ENCODE measurements at places on chromosomes 6 and 20.

- no peak for DNase-seq
Observed at GRCh38 chr6:13463941-13464340, 23.5 kb downstream of the GFOD1 start.

DNA sequence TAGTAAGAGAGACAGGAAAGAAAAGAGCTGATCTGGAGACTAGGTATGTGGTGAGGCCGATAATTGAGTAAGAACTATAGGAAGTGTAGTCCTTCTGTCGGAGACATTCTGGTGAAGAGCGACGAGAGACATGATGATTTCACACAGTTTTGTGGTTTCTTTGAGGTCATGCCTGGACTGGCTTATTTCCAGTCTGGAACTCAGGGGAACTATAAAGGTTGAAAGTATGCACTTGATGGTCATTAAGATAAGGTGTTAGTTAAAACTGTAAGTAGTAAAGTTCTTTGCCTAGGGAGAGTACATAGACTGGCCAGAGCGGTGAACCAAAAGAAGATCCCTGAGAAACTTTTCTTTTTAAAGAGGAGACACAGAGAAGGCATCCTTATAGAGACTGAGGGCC is 68.8 kb downstream of the RFX6 start:
- no peak for DNase-seq

DNA sequence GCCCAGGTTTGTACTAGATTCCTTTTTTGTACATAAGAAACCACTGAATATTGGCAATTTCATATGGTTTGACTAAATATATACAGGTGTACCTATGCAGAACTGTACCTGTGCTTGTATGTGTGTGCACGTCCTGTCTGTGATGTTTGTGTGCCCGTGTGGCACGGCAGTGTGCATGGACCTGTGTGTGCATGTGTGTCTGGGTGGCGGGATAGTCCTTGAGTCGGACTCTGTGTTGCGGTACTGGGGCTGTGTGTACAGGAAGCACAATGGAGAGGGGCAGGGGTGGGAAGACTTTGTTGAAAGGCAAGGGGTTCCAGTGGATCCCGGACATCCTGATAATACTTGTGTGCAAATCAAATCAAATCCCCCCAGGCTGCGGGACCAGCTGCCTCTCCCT is 3.4 kb upstream of the FAM83C start:
- no peak for DNase-seq

GRCh38 chr20:51284871-51285270 is 257.6 kb downstream of the NFATC2 start:
- DNase-seq = no peak

GRCh38 chr6:11307226-11307625 is 74.8 kb upstream of the NEDD9 start:
- no peak for DNase-seq

GRCh38 chr20:53216856-53217576 is 244.9 kb downstream of the TSHZ2 start:
- DNase-seq = peak; percentile 65

DNA sequence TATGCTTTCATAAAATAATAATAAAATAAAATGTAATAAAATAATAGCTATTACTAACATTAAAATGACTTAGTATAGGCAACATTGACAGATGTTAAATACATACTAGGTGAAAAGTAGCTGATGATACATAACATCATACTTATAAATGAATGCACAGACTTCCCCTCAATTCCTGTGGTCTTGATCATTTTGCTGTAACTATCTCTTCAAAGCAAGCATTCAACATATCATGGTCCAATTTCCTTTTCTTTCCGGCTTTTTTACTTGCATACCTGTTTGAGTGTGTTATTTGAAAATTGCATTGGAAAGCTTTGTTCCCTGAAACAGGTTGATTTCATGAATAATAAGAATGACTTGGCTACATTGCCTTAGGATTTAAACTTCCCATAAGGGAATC is 309.3 kb downstream of the HDGFL1 start:
- no peak for DNase-seq

DNA sequence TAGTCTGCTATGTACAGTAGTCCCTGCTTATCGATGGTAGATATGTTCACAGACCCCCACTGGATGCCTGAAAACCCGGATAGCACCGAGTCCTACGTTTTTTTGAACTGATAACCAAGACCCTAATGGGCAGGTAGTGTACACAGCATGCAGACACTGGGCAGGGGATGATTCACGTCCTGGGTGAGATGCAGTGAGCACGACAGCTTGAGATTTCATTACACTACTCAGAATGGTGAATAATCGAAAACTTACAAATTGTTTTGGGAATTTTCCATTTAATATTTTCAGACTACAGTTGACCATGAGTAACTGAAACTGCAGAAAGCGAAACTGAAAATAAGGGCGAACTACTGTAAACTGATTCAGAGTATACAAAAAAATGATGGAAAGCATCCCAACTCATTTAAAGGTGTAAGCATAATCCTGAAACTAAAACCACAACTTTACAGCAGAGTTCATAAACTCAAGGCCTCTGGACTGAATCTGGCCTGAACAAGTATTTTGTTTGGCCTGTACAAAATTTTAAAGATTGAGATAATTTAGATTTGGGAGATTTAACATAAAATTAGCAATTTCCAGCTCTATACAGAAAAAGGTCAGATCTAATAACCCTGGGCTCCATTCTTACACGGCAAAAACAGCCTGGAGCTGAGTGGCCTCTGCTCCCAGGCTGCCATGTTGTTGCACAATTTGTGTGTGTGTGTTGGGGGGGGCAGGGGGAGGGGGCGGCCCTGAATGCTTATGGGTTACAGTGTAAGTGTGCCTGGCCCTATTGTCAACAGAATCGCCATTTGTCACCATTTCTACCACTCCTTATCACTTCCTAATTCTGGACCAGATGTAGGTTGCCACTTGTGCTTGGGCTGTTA is 34.9 kb downstream of the RNF24 start:
- no peak for DNase-seq

DNA sequence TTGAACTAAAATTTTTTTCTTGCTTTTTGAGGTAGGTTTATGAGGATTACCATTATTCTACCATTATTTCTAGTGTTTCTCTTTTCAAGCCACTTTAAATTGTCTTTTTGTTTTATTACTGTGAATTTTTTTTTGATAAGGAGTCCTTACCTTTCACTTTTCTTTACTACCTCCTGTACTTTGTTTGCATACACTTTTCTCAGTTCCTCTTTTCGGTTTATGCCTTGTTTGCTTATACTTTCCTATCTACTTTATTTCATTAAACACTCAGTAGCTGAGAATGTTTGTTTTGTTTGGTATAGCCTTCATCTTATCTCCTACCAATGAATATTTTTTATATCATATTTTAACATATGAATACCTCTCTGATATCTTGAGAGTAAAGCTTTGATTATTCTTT is 147.9 kb downstream of the TFAP2B start:
- no peak for DNase-seq

DNA sequence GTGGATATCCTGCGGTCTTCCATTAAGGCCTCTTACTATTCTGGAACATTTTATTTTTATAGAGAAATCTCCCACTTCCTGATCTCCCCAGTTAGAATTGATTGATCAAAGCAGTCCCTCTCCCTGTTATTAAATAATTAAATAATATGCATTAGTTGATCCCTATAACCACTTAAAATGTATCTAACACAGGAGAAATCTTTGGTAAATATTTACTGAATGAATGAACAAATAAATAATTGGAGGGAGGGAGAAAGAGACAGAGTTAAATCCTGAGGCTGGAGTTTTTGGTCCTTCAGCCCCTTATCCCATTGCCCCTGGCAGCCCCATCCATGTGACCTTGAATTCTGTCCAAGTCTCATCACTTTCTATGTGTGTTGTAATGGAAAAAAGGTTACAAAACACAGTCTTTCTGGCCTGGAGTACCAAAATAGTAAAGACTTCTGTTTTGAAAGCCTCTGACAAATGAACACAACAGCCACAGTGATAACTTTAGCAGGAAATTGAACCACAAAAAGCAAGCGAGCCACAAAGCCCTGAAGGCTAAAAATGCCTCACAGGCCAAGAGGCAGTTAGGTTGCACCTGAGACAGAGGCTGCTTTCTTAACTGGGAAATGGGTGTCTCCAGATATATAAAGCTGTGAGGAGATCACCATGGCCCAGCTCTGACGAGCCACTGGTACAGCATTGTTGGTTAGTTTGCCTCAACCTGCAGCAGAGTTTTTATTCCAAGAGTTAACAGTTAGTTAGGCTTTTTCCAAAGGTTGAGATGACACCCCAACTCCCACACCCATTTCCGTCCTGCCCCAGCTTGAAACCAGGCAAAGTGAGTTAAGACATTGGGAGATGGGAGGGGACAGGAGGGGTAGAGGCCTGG is 11.3 kb downstream of the NT5E start:
- DNase-seq = no peak

DNA sequence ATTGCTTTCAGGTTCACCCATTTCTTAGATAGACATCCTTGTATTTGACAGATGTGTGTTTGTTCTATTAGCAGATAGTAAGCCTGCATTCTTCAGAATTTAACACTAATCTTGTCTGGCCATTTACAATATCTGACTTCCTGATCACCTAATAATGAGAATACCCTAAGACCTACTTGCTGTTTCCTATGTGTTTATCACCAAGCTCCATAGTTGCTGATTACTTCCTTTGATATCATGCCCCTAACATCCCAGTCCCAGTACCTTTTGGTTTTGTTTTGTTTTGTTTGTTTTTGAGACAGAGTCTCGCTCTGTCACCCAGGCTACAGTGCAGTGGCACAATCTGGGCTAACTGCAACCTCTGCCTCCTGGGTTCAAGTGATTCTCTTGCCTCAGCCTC is 143.6 kb upstream of the DST start:
- DNase-seq = no peak

GRCh38 chr6:150078788-150079187 is 9.9 kb upstream of the ULBP3 start:
- no peak for DNase-seq

DNA sequence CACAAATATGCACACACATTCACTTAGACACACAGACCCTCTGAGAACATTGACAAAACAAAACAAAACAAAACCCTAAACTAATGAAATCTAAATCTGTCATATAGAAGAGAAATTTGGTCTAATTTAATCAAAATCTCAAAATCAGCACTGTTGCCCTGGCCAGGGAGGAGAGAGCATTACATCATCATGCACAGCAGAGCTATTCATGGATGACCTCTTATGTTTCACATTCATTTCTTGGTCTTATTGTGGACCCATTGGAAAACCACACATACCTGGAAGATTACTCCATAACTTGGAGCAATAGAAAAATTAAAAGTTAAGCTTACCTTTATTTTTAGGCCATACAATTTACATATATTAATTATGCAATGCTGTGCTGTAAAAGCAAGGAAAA is 1223.6 kb upstream of the GJE1 start:
- DNase-seq = no peak

- DNase-seq = peak; percentile 69
Observed at GRCh38 chr6:86937219-86938079, at the start of gene HTR1E. HTR1E (plus strand) TSS chr6:86937528; CDS start chr6:87015335, 77,807 bp downstream.

DNA sequence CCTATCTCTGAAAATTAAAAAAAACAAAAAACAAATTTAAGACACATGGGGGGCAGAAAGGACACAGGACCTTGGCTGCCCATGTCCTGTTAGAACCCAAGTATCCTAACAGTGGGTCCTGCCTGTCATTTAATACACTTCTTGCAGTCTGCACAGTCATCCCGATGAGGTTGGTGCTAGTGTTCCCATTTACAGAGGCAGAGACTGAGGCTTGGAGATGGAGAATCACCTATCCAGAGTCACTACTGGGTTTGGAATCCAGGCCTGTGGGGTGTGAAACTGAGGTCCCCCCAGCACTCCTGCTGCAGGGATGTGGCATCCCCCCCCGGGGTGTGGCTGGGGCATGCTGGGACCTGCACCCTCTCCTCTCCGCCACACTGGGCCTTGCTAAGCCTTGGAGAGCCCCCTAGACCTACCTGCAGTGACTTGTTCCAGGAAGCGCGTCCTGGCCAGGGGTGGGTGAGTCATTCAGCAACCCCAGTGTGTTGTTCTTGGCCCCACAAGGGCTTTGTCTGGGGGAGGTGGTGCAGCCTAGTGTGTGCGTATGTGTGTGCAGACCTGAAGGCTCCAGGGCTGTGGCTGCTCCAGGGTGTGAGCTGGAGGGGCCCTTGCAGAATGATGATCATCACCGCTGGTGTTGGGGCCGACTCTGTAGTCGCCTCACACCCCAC is 49.7 kb downstream of the BCAS4 start:
- DNase-seq = peak; percentile 87

GRCh38 chr20:6501061-6501460 is 266.4 kb upstream of the BMP2 start:
- no peak for DNase-seq

- no peak for DNase-seq
Observed at GRCh38 chr6:16471222-16471909, 233.0 kb downstream of the GMPR start.

- no peak for DNase-seq
Observed at GRCh38 chr6:168247443-168248147, 72.0 kb downstream of the DACT2 start.

- no peak for DNase-seq
Observed at GRCh38 chr6:149332602-149333265, 15.2 kb downstream of the TAB2 start.

- no peak for DNase-seq
Observed at GRCh38 chr6:52995913-52996645, 995 bp upstream of the GSTA4 start.

DNA sequence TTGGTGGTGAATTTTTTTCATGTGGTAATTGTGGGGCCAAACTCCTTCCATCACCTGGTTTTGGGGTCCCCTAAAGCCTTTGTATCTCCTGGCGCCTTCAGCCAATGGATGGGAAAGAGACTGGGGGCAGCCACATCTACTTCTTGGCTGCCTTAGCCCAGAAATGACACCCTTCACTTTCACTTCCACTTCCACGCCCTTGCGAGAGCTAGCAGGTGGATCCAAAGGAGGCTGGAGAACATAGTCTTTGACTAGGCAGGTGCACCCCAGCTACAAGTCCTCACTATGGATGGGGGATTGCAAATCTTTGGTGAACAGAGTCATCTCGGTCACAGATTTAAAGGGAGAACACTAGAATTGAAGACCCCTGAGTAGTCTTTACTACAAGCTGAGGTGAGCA is 70.8 kb downstream of the NDUFAF5 start:
- no peak for DNase-seq

GRCh38 chr20:35048739-35049138 is 43.9 kb downstream of the TRPC4AP start:
- no peak for DNase-seq

GRCh38 chr20:48737434-48738093 is 90.2 kb downstream of the PREX1 start:
- peak; percentile 59 for DNase-seq

DNA sequence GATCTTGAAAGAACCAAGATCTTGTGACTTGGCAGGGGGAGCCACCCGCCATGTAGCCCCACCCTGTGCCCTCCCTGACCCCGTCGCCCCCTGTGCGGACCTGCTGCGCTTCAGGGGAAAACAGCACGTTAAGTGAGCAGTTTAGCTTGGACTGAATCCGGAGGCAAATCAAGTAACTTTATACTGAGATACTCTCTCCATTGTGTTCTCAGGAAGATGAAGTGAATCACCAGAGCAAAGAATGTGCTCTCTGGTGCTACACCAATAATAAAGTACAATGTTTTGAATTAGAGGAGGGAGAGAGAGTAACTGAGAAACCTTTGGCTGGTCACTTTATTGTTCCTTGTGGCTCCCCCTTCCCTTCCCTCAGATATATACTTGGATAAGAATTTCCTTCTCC is 83.4 kb downstream of the TXNDC5 start:
- no peak for DNase-seq
